ENCODE measurements at places on chromosomes 2 and 18. TPM values are rescaled to one million over a fixed set of nuclear protein-coding genes. Genes with fewer than 3 reads are reported as not detected.

DNA sequence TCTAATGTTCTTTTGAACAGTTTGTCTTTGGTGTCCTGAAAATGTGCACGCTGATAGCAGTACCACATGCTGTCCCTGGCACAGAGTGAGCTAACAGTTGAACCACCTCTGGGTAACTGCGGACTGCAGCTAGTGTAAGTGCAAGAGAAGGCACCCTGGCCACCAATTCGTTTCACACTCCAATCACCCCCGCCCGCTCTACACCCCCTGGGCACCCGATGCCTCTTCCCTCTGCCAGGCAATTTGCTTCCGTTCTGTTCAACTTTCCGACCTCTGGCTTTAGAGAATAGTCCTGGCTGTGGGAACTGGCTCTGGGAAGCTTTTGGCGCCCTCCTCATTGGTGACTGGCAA, 1.4 kb downstream of the DOCK10 start:
- no peak overlapping the region for H3K27ac ChIP-seq
- peaks cover 5% of the 10 kb centered on the region for H3K4me1 ChIP-seq
- peak overlapping the region; percentile 77 for H3K4me3 ChIP-seq
- no peaks in the 10 kb centered on the region for H3K36me3 ChIP-seq

DNA sequence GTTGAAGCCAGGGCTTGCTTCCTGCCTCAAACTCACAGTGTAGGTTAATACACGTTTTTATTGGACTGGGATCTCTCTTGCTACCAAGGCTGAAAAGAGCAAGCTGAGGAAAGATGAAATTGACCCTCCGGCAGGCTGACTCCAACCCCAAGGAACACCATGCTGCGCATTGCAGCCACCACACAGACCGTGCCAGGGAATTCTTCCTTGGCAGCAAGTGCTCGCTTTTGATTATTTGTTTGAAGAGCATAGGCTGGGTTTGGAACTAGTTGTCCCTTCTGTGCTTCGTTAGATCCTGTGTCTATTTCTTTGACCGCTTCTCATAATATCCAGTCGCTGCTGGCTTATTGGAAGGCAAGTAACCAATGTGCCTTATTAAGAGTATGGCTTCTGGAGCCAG, 34.4 kb upstream of the DARS1 start:
- no peak for DNase-seq
- H3K4me3 ChIP-seq, result no peak overlapping the region
- H3K27me3 ChIP-seq, result no peaks in the 10 kb centered on the region

DNA sequence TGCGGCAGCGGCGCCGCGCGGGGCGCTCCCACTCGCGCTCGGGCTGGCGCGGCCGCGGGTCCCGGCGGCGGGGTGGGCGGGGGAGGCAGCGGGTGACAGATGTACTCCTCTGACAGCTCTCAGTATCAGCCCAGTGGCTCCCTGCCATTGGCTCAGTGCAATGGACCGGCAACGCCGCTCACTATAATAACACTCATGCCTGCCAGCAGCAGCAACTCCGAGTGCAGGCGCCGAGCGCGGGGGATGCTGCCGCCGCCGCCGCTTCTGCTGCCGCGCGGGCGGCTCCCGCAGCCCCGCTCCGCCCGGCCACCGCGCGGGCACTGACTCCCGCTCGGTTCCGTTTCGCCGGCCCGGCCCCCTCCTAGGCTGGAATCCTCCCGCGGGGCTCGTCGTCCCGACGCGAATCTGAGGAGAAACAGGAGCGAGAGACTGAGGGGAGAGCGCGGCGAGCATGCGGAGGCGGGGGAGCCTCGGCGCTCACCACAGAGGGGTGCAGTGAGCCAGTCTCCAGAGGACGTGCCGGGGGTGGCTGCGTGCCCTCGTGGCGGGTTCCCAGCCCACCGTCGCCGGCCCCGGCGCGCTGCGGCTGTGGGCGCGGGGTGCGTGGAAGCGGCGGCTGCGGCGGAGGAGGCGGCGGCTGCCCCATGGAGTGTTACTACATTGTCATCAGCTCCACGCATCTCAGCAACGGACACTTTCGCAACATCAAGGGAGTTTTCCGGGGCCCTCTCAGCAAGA, at the start of gene ZNF804A:
TSS of gene ZNF804A (plus strand) at position 214 of the 738 bp plus-strand sequence. CDS start at position 645, 431 bp downstream.
- no peak within 1 kb of the TSS for H3K27ac ChIP-seq
- DNase-seq, result peak; percentile 30
- peak within 1 kb of the TSS; percentile 70 for H3K4me3 ChIP-seq
- H3K36me3 ChIP-seq, result no peaks in the 10 kb centered on the region
- H3K4me1 ChIP-seq, result peaks cover 6% of the 10 kb centered on the region

DNA sequence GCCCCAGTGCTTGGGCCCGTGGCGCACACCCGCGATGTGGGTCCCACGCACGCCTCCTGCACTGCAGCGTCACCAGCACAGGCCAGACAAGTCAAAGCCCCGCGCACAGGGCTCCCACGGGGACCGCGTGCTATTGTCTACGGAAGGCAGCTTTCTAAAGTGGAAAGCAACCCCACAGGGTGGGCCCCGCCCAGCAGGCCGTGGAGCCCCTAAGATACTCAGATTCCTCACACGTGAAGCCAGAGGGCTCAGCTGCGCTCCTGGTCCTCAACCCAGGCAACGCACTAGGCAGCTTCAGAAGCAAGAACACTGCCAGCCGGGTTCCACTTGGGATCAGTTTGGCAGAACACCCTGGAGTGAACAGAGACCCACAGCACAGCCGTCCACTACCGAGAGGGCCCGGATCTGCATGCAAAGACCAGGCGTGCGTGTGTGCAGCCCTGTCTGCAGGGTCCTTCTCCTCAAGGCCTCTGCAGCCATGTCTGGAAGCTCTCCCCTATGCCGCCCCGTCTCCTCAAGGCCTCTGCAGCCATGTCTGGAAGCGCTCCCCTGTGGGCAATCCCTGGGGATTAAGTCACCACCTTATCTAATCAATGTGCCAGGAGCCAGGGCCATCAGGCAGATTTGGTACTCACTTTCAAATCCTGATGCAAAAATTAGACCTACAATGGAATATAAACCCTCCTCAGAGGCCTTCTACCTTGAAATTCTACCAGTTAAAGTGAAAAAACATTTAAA, 231.3 kb downstream of the HDAC4 start:
- H3K27me3 ChIP-seq, result no peaks in the 10 kb centered on the region
- H3K4me3 ChIP-seq, result no peak overlapping the region
- peaks cover 3% of the 10 kb centered on the region for H3K4me1 ChIP-seq
- H3K27ac ChIP-seq, result no peak overlapping the region
- DNase-seq, result peak; percentile 50

DNA sequence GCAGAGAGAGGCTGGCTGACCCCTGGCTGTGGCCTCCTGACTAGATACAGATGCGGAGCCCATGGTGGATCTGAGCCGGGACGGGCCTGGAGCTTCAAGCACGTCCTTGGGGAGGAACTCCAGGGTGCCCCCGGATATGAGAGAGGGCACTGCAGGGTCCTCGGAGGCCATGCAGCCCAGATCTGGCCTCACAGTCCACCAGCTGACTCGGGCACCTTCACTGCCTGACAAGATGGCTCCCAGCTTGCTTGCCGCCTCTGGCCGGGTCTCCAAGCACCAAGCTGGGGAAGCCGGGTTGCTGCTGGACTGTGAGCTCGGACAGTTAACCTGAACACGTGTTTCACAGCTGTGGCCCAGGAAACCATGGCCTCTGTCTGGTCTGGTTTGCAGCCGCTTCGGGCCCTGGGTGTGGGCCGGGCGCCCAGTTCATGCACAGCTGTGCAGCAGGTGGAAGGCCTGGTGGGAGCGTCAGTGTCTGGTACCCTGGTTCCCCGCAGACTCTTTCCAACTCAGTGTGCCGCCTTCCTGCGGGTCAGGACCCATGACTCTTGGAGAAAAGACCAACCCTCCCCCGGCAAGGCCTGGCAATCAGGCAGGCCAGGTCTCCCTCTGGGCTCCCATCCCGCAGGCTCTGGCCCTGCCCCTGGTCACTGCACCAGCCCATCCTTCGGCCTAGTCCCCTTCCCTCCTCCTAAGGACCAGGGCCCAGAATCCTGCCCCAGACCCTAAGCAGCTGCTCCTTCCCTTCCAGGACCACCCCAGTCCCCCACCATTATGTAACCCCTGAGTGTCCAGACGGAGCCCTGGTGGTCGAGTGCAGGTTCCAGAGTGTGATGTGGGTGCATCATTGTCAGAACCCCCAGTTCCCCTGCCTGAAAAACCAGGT, 74.6 kb upstream of the OTOS start:
- no peak overlapping the region for H3K4me3 ChIP-seq
- H3K27ac ChIP-seq, result no peak overlapping the region
- no peaks in the 10 kb centered on the region for H3K27me3 ChIP-seq
- peak; percentile 40 for DNase-seq
- no peaks in the 10 kb centered on the region for H3K36me3 ChIP-seq

DNA sequence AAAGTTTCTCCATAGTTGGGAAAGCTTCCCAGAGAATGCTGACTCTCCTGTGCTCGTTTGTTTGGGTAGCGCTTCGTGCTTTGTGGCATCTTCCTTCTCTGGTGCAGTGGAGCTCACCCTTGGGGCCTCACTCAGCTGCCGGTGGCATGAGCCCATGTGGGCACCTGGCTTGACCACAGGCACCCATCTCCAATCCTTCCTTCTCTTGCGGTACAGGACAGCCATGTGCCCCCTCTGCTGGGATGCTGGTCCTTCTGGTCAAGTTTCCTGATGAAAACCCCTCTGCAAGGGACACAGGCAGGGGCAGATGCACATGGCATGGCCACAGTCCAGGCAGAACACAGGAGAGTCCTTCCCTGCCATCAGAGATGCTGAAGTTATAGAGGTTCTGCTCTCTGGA, 555.9 kb upstream of the HS6ST1 start:
- H3K36me3 ChIP-seq, result no peaks in the 10 kb centered on the region
- no peaks in the 10 kb centered on the region for H3K27me3 ChIP-seq
- no peaks in the 10 kb centered on the region for H3K4me1 ChIP-seq
- no peak for DNase-seq

- DNase-seq, result no peak
- no peaks in the 10 kb centered on the region for H3K27me3 ChIP-seq
- peaks cover 10% of the 10 kb centered on the region for H3K4me1 ChIP-seq
- H3K4me3 ChIP-seq, result no peak overlapping the region
- no peaks in the 10 kb centered on the region for H3K36me3 ChIP-seq
Observed at GRCh38 chr2:20488201-20488641, 41.3 kb downstream of the RHOB start.

VIT gene
- 8.5 TPM for total RNA-seq

MC5R gene
- total RNA-seq, result not detected

CMPK2 gene
- 3.7 TPM for total RNA-seq

GPR35 gene
- 0.36 TPM for total RNA-seq
